Epithelial cell of prostate (primary cell): ENCODE measurements at places on chromosomes 3 and 15.

DNA sequence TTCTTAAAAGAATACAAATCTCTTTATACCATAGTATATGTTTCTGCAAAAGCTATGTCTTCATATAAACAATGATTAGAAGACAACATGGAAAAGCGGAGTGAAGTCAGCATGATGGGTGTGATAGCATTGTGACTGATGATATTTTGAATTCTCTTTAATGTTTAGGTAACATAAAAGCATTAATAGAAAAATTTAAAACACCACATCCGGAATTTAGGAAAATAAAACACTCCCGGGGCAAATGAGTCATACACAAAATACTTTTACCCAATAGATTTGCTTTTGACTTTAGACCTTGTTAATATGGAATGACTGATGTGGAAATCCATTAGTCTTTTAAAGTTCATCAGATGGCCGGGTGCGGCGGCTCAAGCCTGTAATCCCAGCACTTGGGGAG lies 134.7 kb downstream of the P3H2 start:
- DNase-seq = no peak

GRCh38 chr3:158522221-158523136 lies 48.5 kb upstream of the MLF1 start:
- no peak for DNase-seq

- DNase-seq = peak; percentile 60
These were observed 637.7 kb upstream of the TBL1XR1 start for GRCh38 chr3:177835008-177835407.

GRCh38 chr3:48469046-48469915 lies 22.7 kb downstream of the ATRIP start:
- no peak for DNase-seq

- DNase-seq = no peak
These were observed 7.1 kb downstream of the CSPG5 start for GRCh38 chr3:47571391-47572175.

DNA sequence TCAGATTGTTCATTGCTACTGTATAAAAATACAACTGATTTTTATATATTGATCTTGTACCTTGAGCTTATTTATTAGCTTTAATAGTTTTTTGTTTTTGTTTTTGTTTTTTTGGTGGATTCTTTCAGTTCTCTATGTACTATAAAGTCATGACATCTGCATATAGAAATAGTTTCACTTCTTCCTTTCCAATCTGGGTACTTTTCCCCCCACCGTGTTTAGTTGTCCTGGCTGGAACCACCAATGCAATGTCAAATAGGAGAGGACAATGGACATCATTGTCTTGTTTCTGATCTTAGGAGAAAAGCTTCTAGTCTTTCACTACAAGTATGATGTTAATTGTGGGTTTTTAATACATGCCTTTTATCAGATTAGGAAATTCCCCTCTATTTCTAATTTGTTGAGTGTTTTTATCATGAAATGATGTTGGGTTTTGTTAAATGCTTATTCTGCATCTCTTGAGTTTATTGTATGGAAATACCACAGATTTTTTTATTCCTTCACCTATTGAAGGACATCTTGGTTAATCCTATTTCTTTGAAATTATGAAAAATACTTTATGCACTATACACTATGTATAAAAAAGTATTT lies 2.8 kb upstream of the XCR1 start:
- DNase-seq = no peak

- no peak for DNase-seq
These were observed 88.8 kb upstream of the ADAMTSL3 start for GRCh38 chr15:83565138-83565537.

- no peak for DNase-seq
These were observed 50.6 kb upstream of the AKAP13 start for GRCh38 chr15:85329561-85330422.

DNA sequence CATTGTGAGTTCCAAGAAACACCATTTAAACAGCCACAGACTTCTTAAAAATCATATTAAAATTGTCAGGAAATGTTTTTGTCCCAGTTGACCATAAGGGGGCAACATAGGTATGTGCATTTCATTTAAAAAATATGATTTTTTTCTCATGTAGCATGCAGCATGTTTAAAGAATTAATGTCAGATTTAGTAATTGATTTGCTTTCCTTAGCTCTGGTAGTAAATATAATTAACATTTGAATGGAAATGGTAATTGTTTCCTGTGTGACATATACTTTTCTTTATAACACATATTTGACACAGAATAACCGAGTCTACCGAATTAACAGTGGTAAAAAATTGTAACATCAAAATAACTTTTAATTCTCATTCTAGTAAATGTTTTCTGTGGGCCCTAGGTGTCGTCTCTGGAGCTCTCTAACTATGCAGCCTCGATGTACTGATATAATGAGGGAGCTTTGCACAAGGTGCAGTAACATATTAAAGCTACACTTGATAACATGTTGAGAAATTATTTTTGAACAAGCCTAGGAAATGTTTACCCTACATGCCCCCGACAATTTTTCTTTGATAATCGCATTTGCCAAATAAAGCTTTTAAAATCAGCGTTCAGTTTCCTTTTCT lies 34.9 kb downstream of the NXPE3 start:
- no peak for DNase-seq

- DNase-seq = peak; percentile 88
These were observed at the start of gene ADAM10 for GRCh38 chr15:58749532-58750337. Gene ADAM10 (minus strand): TSS chr15:58749707. CDS start chr15:58749534, 173 bp downstream.

- no peak for DNase-seq
These were observed 55.5 kb downstream of the ST6GAL1 start for GRCh38 chr3:186985661-186986364.

DNA sequence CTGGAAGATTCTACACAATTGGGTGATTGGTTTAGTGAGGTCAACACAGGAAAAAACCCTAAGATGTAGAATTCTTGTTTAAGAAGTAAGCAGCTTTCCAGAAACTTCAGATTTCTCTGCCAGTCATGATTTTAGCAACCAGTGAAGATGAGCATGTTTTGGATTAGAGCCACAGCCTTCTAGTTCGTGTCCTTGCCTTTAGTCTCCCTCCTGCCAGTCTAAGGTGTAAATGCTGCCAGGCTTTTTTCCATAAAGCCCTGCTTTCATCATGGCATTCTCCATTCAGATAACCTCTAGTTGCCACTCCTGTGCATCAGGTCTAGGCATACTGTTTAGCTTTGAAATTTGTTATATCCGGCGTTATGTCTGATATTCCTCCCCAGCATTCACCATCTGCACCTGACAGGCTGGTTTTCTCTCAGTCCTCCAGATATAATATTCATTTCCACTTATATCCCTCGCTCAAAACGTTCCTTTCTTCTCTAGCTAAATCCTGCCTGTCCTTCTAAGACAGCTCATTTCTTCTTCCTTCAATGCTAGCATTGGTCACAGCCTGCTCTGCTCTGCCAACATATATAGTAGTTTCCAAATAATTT lies 37.4 kb downstream of the SYN2 start:
- no peak for DNase-seq

- no peak for DNase-seq
These were observed 2.2 kb downstream of the FOXB1 start for GRCh38 chr15:60006203-60006862.

DNA sequence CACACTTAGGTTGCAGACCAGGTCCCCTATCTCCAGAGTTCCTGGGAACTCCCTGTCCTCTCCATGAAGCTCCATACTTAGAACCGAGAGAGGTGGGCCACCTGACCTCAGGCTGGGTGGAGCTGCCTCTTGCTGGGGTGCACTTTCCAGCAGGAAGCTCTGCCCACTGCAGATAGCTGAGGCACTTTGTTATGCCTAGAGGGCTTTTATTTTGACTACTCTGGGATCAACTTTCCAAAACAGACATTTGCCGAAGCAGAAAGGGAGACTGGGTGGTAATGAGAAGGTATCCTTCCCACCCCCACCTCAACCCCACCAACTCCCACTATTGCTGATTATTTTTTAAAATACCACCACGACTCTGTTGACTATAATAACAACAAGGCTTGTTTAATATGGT lies 54.7 kb downstream of the CLDN11 start:
- no peak for DNase-seq

DNA sequence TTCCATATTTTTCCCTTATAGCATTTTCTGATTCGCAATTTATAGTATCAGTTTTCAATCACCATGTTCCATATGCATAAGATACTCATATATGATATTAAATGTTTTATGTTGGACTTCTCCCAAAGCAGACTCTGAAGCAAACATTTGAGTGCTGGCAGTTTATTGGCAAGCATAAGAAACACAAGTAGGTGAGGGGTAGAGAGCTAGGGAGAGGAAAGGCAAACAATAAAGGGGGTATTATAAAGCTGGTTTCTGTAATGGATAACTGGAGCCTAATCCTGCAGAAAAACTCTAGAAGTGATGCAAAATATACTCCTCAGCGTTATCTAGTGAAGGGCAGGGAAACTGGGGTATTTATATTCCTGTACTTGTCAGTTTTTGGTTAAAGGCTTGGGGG lies 491.5 kb upstream of the TGFBR2 start:
- DNase-seq = no peak

GRCh38 chr3:81299481-81299880 lies 462.0 kb downstream of the GBE1 start:
- no peak for DNase-seq

GRCh38 chr3:156642750-156643728 lies 31.4 kb upstream of the TIPARP start:
- DNase-seq = no peak

DNA sequence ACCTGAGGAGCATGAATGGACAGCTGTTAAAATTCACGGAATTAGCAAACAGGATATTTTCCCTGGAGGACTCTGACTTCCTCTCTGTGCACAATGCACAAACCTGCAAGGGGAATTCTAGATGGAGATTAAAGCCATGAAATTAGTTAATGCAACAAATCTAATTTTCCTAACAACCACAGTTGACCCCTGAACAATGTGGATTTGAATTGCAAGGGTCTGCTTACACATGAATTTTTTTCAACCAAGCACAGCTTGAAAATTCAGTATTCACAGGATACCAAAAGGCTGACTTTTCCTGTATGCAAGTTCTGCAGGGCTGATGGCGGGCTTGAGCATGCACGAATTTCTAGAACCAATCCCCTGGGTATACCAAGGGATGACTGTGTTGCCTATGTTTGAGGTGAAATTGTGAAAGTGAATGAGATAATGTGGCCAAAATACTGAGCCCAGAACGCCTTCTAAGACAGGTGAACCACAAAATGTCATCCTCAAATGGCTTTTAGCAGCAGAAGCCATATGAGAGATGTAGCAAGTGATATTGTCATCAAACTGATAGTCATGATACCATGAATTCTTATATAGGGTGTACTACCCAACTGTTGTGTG lies 52.5 kb downstream of the COL8A1 start:
- no peak for DNase-seq

- no peak for DNase-seq
These were observed 1.1 kb downstream of the PDIA5 start for GRCh38 chr3:123067689-123068600.

DNA sequence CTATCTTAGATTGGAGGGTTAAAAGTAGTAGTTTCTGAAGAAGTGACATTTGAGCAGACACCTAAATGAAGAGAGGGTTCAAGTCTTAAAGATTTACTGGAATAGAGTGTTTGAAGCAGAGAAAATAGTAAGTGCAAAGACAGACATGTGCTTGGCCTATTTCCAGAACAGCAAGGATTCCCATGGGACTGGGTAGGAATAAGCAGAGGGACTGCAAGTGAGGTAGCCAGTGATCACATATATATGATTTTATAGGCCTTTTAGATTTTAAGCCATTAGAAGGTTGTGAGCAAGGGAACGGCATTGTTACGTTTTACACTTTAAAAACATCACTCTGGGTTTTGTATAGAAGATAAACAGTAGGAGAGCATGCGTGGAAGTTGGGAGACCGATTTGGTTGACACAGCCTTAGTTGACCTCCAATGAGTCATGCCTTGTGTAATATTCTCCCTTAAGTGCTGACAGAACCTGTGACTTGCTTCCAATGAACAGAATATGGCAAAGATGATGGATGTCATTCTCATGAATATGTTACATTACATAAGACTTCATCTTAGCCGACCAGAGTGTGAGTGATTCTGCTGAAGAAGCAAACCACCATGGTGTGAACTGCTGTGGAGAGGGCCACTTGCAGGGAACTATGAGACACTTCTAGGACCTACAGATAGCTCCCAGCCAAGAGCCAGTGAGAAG lies 37.1 kb upstream of the SLC4A7 start:
- DNase-seq = peak; percentile 91

- no peak for DNase-seq
These were observed 39.2 kb downstream of the MASP1 start for GRCh38 chr3:187252311-187252710.

DNA sequence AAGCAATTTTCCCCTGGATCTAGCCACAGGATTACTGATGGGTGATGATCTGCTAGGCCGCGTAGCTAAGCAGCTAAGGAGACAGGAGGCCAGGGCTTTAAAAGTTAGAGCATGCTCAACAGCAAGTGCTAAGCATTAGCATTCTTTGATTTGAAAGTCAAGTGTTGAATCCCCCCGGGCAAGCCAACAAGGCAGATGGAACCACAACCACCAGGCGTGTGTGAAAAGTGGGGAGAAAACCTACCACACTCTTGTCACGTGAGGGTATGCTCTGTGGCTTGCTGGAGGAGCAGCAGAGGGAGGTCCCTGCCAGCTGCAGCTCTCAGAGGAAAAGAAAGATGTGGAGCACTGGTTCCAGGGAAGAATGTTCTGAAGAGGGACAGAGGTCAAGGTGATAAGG lies 20.9 kb downstream of the SLC51A start:
- no peak for DNase-seq

GRCh38 chr3:186509423-186509822 lies 34.8 kb downstream of the CRYGS start:
- DNase-seq = no peak

GRCh38 chr3:16102905-16103364 lies 71.5 kb upstream of the GALNT15 start:
- DNase-seq = no peak

DNA sequence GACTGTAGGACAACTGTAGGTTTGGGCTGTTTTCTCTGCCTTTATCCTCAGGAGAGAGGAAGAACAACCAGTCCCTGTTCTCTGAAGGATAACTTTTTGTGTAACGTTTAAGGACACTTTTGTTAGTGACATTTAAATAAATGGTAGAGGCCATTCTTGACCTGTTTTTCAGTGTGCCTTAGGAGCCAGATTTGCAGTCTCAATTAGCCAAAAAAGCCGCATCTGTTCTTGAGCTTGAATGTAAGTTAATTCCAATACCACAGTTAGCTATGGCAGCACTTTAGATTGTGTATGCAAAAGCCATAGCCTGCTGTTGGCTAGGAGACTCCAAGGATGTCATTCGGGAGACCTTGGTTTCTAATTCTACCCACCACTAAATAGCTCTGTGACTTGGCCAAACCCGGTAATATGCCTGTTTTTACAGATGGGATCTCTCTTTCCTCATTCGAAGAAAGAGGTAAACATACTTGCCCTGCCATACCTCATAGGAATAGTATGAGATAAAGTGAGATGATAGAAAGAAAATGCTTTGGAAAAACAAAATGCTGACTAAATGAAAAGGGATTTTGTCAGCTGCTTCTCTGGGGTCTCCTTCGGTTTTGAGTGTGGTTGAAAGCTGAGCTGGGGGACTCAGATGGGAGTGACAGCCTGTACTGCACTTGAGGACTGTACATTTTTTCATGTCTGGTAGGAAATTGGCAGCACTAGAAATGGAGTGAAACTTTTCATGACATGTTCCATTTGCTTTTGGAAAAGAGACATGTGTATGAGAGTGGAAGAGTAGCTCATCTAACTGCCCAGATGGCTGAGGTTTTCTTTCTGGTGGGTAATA lies 57.3 kb upstream of the ROPN1 start:
- no peak for DNase-seq
